HFFc6 (cell line): ENCODE measurements at places on chromosomes 7 and 10. TPM values are rescaled to one million over a fixed set of nuclear protein-coding genes. Genes with fewer than 3 reads are reported as not detected.

DNA sequence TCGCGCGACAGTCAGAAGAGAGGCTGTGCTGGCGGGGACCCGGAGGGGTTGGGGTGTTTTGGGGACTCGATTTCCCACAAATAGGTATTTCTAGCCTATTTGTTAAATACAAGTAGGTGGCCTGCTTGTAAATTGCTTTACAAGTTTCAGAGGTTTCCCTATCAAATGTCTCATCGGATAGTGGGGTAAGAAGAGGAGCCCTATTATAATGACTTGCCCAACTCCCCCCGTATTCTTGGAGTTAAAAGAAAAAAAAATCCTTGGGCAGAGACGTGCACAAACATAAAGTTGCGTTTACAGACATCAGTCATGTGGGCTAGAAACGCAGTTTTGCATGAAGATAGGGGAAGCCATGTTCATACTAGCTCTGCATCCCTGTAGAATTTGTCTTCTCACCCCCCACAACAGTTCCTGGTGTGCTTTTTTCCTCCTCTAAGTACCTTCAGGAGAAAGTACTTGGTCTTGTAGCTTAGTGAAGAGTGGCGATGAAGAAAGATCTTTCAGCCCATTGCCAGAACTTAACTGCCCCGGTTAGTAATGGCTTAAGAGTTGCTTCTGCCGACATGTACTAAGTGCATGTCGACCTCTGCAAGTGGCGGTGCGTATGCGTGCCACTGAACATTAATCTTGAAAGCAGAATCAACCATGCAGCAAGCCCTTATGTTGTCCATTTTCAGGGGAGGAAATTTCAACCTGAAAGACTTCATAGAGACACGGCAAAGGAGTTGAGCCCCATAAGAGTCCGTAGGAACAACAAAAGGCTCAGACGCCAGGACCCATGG, 832 bp upstream of the TIAL1 start:
- DNase-seq: no peak

GRCh38 chr7:116576350-116577319, 51.8 kb downstream of the CAV1 start:
- DNase-seq: peak; percentile 95

LUC7L2 gene
- total RNA-seq: 57.6 to 74.4 TPM (median 63.3 TPM) in 3 replicates

GRCh38 chr7:74475243-74475986, 21.7 kb downstream of the GTF2IRD1 start:
- DNase-seq: no peak

DNA sequence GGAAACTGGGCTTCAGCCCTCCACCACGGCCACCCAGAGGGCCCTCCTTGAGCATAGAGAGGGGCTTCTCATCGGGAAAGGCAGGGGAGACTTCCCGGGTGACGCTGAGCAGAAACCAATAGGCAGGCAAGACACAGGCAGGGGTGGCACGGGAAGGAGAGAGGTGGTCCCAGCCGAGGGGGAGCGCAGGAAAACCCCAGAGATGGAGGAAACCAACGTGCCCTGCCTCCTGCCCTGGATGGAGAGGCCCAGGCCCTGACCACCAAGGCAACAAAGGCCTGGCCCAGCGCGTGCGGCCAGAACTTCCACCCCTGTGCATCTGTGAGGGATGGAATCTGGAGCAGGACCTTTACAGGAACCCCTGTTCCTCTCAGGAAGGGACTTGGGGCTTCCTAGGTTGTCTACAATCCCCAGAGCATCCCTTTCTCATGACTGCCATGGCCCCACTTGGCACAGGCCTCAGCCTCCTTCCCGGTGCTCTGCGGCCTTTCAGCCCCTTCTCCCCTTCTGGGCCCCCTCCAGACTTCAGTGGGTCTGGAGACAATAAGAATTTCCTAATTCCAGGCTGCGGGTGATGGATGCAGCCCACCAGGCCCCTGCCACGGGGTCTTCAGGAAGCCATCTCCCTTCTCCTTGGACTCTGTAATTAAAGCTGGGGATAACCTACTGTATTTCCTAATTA, 137.0 kb upstream of the RET start:
- DNase-seq: no peak

DNA sequence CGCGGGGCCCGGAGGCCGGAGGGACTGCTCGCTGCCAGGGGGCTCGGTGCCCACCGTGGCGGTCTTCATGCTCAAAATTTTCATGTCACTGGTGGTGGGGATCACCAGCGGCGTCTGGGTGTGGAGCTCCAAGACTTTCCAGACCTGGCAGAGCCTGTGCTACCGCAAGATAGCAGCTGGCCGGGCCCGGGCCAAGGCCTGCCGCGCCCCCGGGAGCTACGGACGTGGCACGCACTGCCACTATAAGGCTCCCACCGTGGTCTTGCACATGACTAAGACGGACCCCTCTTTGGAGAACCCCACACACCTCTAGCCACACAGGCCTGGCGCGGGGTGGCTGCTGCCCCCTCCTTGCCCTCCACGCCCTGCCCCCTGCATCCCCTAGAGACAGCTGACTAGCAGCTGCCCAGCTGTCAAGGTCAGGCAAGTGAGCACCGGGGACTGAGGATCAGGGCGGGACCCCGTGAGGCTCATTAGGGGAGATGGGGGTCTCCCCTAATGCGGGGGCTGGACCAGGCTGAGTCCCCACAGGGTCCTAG, 2.0 kb downstream of the FZD9 start:
- no peak for DNase-seq

DNA sequence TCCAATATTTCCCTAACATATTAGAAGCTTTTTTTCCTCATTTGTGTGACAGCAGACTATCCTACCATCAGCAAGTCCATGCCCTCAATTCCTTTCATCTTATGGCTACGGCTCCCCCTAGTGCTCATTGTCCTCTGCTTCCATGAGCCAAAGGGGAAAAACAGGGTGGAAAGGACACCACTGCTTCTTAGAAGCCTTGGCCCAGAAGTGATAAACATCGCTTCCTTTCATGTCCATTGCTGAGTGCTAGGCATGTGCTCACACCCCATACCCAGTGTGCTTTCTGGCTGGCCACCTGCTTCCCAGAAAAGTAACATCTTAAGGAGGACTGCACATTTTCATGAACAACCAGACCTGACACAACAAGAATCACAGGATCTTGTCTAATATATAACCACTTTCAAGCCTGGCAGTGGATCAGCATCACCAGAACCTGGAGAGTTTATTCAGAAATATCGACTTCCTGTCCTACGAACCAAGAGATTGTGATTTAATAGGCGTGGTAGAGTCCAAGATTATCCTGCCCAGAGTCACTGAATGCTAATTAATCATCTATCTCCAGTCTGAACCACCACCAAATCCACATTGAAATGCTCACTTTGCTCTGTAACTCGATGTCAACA, 650.5 kb upstream of the SORCS1 start:
- no peak for DNase-seq

GRCh38 chr10:94666391-94667102, 17.0 kb upstream of the CYP2C18 start:
- DNase-seq: no peak

RRP12 gene
- total RNA-seq: 41.1 to 46.1 TPM (median 43.5 TPM) in 3 replicates

WEE2 gene
- not detected in 3 replicates for total RNA-seq

- no peak for DNase-seq
Measured at GRCh38 chr10:13627459-13628310, 40.9 kb downstream of the PRPF18 start.

DNA sequence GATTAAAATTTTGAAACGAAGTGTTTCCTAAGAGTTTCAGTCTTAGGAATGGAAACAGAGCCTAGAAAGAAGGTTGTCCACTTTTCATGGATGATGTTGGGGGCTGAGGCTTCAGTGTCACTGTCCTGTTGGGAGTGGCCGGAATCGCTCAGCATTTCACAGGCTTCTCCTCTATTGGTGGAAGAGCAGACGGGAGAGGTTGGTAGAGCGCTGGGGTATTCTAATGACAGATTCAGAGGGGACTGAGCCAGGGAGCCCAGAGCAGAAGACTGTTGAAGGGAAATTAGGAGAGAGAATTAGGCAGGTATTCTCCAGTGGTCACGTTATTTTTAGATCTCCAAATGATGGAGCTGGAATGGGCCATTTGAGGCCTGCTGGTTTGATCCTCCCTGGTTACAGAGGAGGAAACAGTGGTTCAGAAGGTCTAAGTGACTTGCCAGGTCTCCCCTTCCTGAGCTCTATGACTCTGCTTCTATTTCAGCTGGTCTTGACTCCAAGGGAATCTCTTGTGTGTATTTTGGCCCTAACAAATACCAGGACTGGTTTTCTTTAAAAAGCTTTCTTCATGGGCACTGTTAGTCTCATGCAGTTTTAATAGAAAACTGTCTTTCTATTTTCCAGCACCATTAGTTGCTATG, 35.7 kb upstream of the EEPD1 start:
- DNase-seq: no peak

DNA sequence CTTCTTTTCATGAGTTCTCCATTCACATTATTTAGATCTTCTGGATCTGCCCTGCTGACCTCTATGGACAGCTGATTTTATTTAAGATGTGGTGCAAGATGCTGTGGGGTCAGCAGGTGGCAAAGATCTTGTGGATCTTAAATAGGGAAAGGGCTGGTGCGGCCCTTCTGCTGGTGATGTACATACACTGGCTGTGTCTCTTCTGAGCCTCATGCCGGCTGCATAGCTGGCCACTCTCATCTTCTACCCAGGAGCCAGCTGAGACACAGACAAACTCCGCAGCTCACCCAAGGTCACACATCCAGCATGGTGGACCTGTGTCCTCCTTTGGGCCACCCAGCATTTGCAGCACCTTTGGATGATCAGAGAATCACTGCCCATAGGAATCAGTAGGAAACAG, 9.7 kb downstream of the RBP3 start:
- no peak for DNase-seq
